ENCODE measurements at places on chromosomes 13 and 19.

GRCh38 chr19:947707-948539, 22.1 kb downstream of the ARID3A start:
- no peak for DNase-seq

- no peak for DNase-seq
These were observed 4.0 kb downstream of the ZNF554 start for GRCh38 chr19:2823646-2824045.

DNA sequence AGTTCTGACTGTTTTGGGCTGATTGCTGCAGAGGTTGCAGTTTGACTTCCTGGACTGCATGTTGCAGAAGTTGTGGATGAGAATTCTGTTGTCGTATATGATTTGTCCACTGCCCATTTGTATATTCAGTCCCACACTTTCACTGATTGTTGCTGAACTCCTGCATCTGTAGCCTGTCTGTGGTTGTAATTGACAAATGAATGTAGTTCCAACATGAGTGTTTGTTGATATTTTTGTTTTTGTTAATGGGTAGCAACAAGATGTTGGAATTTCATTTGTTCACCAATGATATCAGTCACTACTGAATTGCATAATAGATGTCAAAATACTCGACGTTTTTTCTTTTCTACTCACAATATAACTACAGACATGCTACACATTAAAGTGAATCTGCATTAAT, 533.9 kb downstream of the DCT start:
- no peak for DNase-seq

DNA sequence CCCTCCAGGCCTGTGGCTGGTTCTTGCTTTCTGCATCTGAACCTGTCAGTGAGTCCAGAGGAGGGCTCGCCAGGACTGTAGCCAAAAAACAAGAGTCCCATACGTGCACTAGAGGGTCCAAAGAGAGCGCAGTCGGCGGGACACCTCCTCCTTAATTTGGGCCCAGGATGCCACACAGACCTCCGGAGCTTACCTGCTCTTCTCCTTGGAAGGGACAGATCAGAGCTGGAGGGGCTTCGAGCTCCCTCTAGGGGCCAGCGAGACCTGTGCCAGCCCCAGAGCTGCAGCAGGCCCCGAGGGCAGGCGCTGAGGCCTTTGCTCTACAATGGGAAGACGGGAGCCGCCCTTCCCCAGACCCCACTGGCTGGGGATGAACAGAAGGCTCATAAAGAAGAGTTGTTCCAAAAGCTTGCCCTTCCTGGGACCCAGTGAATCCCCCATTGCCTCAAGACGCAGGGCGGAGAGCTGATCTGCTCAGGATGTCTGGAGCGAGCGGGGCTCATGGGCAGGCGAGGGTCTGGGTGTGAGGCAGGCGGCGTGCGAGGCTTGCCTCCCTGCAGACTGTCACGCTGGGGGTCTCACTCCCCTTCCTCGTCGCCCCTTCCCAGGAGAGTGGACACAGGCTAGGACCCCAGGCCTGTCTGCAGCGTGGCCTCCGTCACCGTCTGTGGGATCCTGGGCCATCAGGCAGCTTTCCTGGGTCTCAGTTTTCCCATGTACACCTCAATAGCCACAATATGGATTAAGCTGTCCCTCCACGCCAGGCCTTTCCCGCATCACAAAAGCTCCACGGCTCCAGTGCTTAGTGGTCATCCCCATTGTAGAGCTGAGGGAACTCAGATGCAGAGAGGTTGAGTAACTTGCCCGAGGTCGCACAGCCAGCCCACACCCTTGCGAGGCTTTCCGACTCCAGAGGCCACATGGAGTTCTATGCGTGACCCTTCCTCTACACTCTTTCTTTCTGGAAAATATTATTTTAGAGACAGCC, 46.9 kb upstream of the VSTM2B start:
- DNase-seq, result no peak

DNA sequence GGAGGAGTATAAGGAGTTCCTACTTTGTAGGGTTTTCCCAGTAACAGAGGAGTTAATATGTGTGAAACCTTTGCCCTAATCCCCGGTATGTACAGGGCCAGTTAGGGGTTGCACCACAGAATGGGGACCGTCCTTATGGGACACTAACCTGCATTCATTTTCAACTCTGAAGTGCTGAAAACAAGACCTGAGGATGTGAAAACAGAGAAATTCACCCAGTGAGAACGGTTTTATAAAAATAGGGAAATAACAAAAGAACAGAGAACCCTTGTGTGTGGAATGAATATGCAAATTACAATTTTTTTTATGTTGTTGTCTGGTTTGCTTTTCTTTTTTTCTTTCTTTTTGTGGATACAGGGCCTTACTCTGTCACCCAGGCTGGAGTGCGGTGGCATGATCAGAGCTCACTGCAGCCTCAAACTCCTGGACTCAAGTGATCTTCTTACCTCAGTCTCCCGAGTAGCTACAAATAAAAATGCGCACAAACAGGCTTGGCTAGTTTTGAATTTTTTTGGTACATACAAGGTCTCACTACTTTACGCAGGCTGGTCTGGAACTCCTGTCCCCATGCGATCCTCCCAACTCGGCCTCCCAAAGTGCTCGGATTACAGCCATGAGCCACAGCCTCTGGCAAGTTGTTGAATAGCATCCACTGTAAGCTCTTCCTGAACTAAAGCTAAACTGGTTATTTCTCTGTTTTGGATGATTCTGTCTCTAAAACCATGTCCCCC, 10.6 kb downstream of the CLC start:
- DNase-seq, result no peak

GRCh38 chr19:19452243-19453124, 47.0 kb downstream of the GATAD2A start:
- no peak for DNase-seq

DNA sequence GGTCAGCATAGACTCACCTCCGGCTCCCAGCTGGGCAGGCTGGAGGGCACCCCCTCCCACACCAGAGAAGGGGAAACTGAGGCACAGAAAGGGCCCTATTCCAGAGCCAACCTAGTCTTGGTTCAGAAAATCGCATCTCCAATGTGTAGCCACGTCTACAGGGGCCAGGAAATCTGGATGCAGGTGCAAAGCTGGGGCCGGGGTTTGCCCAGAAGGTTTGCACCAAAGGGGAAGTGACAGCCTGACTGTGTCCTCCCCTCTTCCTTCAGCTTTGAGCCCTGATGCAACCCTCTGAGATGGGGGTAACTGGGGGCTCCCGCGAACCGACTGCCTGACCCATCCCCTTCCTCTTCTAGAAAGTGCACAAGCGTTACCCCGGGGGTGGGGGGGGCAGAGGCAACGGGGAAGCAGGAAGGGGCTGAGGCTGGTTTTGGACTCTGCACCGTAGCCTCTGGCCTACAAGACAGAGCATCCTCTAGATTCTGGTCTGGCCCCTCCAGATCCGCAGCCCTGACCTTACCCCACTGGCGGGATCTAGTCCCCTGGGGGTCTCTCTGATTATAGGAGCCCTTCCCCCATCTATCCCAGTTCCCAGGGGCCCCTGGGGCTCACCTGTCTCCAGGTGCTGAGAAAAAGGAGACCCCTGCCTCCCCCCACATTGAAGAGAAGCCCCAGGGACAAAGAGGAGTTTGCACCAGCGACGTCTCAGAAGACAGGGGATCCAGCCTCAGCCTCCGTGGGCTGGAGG, 1.1 kb upstream of the ONECUT3 start:
- DNase-seq, result no peak

- DNase-seq, result no peak
These were observed 186.2 kb downstream of the EFNB2 start for GRCh38 chr13:106349080-106349931.

GRCh38 chr19:54803410-54803809, at the start of gene KIR2DL4:
Gene KIR2DL4, plus strand, starts transcription at chr19:54803610. Its CDS starts 42 bp downstream, at chr19:54803652.
- DNase-seq, result no peak

- no peak for DNase-seq
These were observed 156.8 kb downstream of the RGCC start for GRCh38 chr13:41613984-41614661.

DNA sequence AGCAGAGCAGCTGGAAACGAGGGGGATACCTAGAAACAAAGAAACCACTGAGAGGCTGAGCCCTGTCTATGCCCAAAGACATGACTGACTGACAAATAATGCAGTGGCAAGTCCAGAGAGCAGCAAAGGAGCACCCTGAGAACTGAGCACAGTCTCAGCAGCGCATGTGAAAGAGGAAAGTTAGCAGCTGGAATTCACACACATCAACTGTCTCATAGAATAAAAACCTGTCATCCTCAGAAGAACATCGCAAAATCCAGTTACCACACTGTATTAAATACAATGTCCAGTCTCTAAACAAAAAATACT, 24.1 kb upstream of the DLEU7 start:
- no peak for DNase-seq

- no peak for DNase-seq
These were observed 13.5 kb downstream of the MED25 start for GRCh38 chr19:49831592-49831991.

GRCh38 chr13:114104655-114105520, 27.5 kb downstream of the RASA3 start:
- peak; percentile 4 for DNase-seq

- no peak for DNase-seq
These were observed 4.6 kb upstream of the ZNF845 start for GRCh38 chr19:53328967-53329366.

DNA sequence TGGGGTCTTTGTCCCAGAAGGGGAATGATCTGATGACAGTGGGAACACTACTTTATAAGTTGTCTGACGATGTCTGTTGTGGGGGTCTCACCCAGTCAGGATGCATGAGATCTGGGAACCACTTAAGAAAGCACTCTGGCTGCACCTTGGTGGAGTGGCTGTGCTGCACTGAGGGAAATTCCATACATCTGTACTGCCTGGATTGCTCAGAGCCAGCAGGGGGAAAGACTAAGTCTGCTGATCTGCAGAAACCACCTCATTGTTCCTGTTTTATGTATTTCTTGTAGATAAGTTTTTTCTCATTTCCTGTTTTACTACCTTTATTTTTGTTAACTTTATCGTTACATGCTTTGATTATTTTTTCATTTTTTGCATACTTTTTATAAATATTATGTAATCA, 27.3 kb downstream of the ZNF430 start:
- no peak for DNase-seq

DNA sequence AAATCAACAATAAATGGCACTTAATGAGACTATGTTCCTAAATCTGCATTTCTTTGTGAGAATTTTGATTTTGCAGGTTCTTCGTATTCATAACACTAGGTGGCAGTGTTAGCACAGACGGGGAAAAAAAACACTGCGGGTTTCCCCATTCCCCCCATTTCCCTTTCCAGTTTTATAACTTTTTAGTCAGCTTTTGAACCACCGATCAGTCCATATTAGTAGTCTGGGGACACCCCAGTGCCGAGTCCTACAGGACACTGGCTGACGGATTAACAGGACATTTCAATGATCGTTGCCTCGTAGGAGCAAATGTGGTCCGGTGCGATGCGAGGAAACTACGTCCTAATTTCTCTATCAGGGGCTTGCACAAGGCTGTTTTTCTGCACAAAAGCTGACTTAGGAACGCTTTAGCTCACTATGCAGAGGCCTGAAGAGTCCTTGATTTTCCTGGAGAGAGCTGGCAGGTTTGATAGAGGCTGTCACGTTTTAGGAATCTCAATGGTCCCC, 234.3 kb downstream of the LMO7 start:
- DNase-seq, result no peak

DNA sequence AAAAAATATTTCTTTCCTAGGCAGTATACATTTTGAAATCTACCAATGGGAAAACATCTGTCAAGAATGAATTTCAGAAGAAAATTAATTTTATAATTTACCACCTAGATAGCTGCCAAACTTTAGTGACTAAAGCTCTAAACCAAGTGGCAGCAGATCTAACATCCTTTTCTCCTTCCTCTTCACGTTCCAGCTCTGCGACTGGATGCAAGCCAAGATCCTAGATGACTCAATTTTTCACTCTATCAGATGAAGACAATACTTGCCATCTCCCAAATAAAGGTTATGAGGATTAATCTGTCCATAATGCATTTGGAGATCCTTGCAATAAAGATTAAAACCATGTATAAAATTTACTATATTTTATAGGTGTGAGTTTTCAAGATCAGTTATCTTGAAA, 66.7 kb upstream of the MIR17HG start:
- DNase-seq, result no peak

DNA sequence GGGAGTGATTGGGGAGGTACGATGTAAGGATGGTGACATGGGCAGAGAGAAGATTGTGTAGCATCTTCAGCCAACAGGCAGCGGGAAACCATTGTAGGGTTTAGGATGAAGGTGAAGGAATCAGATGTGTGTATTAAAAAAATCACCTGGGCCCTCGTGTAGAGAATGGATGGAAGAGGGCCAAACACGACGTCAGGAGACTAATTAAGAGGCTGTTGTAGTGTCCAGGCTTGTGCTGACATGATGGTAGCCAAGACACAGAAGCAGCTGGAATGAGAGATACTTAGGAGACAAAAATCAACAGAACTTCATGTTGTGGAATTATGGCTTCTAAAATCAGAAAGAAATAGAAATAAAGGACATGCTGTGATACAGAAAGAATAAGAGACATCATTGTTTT, 41.2 kb upstream of the ARGLU1 start:
- DNase-seq, result no peak

DNA sequence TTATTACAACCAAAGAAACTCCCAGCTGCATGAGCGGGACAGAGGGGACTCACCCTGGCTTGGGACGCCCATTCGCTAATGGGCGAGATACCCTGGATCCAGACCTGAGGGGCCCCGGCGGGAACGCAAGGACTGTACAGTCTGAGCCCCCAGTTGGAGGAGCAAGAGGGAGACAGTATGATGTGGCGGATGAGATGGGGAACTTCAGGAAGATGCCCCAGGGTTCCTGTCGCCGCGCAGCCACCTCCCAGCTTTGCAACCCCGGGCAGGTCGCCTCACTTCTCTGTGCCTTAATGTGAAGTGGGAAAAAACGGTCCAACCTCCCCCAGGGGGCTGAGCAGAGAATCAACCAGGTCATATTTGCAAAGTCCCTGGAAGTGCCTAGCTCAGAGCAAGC, 2.5 kb downstream of the NPAS1 start:
- DNase-seq, result no peak

GRCh38 chr13:91136806-91137205, 210.7 kb upstream of the MIR17HG start:
- no peak for DNase-seq

DNA sequence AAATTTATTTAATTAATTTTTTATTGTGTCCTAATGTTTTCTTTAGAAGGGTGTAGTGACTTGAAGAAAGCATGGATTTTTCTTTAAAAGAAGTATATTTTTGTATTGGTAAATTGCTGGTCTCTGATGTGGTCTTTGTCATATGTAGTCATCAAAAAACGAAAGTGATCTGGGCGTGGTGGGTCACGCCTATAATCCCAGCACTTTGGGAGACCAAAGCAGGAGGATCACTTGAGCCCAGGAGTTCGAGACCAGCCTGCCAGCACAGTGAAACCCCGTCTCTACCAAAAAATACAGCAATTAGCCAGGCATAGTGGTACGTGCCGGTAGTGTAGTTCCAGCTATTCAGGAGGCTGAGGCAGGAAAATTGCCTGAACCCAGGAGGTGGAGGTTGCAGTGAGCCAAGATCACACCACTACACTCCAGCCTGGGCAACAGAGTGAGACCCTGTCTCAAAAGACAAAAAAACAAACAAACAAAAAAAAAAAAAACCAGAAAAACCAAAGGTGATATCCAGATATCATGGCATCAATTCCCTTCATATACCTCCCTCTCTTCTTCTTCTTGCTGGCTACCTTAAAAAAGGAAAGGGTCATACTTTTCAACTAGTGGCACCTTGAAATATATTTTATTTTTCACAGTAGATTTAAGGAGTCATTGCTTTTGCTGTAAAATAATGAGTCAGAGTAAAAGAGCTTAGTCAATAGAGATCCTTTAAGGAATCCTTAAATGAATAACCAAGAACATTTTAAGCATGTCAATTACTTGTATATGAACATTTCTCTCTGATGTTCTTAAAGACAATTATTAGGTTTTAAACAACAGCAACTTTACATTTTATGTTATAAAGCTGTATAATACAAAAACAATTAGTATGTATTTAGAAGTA, 19.9 kb downstream of the KCTD4 start:
- DNase-seq, result no peak
